ENCODE measurements at places on chromosomes 5 and 9.

DNA sequence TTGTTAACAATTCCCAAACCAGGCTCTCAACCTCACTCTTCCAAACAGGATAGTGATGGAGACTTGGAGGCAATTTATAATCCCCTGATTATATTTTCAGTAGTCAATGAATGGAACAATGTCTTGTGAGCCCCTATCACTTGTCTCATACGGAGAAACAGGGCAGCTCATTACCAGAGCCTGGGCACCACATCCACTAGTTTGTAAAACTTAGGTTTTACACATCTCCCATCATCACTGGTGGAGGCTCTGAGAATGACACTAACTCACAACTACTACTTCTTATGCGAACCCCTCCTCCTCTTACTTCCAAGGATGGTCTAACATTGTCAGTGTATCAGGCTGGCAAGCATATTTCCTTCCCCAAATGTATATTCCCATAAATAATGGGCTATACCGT is 253.7 kb downstream of the EPB41L4A start:
- no peak for DNase-seq

- no peak for DNase-seq
These were observed 163.3 kb downstream of the INSYN2B start for GRCh38 chr5:169817031-169817430.

- no peak for DNase-seq
These were observed 785.3 kb upstream of the SEMA6A start for GRCh38 chr5:117359895-117360294.

DNA sequence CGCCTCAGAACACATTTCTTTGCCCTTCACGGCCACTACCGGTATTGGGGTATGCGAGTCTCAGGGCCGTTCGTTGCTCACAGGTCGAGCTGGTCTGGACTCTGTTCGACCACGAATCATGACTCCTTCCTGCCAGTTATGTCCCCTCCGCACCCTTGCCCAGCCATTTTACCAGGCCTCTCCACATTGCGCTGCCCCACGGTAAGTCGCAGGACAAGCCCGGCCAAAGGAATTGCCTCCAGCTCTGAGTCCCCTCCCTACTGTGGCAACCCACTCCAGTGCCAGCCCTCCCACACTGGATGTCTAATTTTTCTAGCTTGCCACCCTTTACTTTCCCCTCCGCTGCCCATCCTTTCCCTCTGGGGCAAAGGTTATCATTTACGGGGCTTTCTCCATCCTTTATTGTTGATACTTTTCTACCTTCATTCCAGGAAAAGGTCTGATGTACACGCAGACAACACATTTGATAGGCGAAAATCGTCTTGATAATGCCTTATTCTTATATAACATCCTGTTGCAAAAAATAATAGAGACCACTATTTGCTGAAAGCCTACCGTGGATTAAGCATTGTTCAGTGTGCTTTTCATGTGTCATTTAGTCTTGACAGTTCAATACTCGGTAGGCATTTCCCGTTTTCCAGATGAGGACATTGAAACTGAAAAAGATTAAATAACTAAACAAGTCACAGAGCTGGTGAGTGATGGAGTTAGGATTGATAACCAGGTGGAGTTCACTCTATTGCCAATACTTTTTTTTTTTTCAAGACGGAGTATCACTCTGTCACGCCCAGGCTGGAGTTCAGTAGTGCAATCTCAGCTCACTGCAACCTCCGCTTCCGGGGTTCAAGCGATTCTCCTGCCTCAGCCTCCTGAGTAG is 958 bp upstream of the HSPA5 start:
- DNase-seq = no peak

GRCh38 chr5:160846642-160847041 is 5.4 kb downstream of the ATP10B start:
- DNase-seq = no peak

DNA sequence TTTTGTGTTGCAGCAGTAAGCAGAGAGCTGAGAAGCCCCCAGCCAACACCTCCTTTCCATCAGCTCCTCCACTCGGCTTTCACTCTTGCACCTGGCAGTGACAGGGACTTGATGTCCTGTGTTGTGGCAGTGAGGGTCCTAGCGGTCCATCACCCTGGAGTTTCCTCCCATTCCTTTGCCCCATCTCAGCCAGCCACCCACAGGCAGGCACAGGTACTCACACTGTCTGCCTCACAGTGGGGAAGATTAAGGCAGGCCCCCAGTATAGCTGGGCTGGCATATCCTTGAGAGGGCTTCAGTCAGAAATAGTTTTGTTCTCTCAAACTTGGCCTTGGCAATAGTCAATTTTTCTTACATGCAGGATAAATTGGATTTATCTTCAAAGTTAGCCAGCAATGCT is 362.7 kb downstream of the GADD45G start:
- DNase-seq = no peak

DNA sequence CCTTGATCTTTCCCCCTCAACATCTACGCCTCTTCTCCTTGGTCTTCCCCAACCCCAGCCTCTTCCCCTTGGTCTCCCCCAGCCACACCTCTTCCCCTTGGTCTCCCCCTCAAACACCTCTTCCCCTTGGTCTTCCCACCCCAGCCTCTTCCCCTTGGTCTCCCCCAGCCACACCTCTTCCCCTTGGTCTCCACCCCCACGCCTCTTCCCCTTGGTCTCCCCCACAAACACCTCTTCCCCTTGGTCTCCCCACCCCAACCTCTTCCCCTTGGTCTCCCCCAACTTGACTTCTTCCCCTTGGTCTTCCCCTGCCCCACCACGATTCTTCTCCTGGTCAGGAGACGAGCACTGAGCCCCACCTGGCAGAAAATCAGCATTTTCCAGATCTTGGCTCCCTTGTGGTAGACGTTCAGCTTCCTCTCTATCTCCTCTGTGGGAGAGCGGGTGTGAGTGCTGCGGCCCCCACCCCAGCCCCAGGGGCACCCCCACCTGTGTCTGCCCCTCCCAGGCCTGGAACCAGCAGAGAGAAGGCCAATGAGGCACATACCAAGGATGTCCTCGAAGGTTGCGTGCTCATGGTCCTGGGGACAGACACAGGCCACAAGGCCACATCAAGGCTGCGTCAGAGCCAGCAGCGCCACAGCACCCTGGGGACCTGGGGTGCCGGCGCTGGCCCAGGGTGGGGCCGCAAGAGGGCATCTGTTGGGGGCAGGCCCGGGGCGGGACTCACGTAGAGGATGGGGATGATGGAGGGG is 7.0 kb downstream of the NSMF start:
- DNase-seq = no peak

DNA sequence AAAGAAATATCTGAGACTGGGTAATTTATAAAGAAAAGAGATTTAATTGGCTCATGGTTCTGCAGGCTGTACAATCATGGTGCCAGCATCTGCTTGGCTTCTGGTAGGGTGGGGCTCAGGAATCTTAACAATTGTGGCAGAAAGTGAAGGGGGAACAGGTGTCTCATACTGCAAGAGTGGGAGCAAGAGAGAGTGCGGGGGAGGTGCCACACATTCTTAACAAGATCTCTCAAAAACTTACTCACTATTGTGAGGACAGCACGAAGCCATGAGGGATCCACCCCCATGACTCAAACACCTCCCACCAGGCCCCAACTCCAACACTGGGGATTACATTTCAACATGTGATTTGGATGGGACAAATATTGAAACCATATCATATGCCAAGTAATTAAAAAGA is 70.1 kb upstream of the PANK3 start:
- DNase-seq = no peak

DNA sequence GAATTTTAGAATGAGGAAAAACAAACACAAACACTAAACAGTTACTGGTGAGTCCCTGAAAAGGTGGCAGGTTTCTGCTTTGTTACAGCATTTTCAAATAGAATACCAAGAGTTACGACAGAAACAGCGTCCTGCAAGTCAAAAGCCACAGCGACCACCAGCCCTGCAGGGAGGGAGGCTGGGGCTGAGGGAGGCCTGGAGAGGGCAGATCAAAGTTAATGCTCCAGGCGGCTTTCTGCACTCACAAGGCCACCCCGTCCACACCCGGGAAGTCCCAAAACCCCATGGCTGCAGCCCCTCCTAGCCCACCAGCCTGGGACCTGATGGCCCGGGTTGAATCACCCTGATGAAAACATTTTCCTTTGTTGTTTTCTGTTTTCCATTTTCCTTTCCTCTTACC is 29.3 kb downstream of the COL23A1 start:
- DNase-seq = no peak
